ENCODE measurements at places on chromosomes 2 and 18. TPM values are rescaled to one million over a fixed set of nuclear protein-coding genes. Genes with fewer than 3 reads are reported as not detected.

Gene TANC1
- total RNA-seq: 8.9 TPM

Gene LOXHD1
- total RNA-seq: not detected

Gene SPR
- 140 TPM for total RNA-seq

Gene ERBB4
- total RNA-seq: not detected

Gene GRHL1
- 1.2 TPM for total RNA-seq

Gene MATN3
- total RNA-seq: 13.5 TPM

Gene PLEKHM3
- total RNA-seq: 3.2 TPM

Gene APLF
- 0.54 TPM for total RNA-seq

Gene CELF4
- 0.10 TPM for total RNA-seq

Gene PCARE
- not detected for total RNA-seq

Gene VIL1
- 0.17 TPM for total RNA-seq

Gene TMEM200C
- total RNA-seq: not detected

Gene CIAO1
- total RNA-seq: 90.0 TPM

Gene TFPI
- 55.3 TPM for total RNA-seq

Gene NMS
- not detected for total RNA-seq

Gene EGR4
- total RNA-seq: 0.31 TPM

Gene C2orf42
- total RNA-seq: 8.3 TPM

Gene ACVR1C
- 0.02 TPM for total RNA-seq

Gene ZC3H8
- total RNA-seq: 15.1 TPM

Gene TNP1
- total RNA-seq: not detected

Measured in A549 treated with CORT108297 at 1 μM for 4 hours (cell line).